Temporal lobe (tissue), 4 donors: ENCODE measurements at places on chromosomes 3 and 15. TPM values are rescaled to one million over a fixed set of nuclear protein-coding genes. Genes with fewer than 3 reads are reported as not detected.

CCR8 gene
- total RNA-seq, result not detected

TNFSF10 gene
- 2.7 TPM for total RNA-seq

CLDN18 gene
- total RNA-seq, result under 0.01 TPM

LNP1 gene
- 7.6 TPM for total RNA-seq

HHLA2 gene
- not detected for total RNA-seq

ANKRD63 gene
- 0.49 TPM for total RNA-seq

CCR3 gene
- not detected for total RNA-seq

ANO10 gene
- total RNA-seq, result 30.5 TPM

NTRK3 gene
- 50.9 TPM for total RNA-seq

CACNA1D gene
- total RNA-seq, result 20.9 TPM

PTX3 gene
- total RNA-seq, result 14.0 TPM

INTS14 gene
- 16.0 TPM for total RNA-seq

GOLGA8G gene
- not detected for total RNA-seq

RPL39L gene
- 17.9 TPM for total RNA-seq

C3orf70 gene
- total RNA-seq, result 27.5 TPM

LRRK1 gene
- total RNA-seq, result 0.98 TPM

SYNPR gene
- 44.5 TPM for total RNA-seq

TXNRD3 gene
- total RNA-seq, result 7.9 TPM

RARRES1 gene
- total RNA-seq, result 1.2 TPM
